Inflammatory macrophage (primary cell): ENCODE measurements at places on chromosomes 3 and 15.

DNA sequence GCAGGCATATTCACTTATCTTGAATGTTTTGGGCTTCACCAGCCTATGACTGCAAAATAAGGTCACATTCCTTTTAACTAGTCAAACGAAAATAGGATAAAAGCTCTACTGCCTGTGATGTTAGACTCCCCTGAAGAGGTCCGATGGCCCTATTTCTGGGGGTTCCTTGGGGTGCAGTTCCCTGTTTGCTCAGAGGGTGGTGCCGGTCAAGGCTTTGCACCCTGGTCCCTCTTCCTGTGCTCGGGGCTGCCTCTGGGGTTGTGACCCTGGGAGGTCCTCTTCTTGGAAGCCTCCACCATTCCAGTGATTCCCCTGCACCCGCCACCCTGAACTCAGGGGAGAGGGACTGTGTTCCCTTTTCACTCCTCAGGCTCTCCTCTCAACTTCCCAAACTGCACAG is 86.7 kb upstream of the ANKRD34C start:
- DNase-seq = no peak

DNA sequence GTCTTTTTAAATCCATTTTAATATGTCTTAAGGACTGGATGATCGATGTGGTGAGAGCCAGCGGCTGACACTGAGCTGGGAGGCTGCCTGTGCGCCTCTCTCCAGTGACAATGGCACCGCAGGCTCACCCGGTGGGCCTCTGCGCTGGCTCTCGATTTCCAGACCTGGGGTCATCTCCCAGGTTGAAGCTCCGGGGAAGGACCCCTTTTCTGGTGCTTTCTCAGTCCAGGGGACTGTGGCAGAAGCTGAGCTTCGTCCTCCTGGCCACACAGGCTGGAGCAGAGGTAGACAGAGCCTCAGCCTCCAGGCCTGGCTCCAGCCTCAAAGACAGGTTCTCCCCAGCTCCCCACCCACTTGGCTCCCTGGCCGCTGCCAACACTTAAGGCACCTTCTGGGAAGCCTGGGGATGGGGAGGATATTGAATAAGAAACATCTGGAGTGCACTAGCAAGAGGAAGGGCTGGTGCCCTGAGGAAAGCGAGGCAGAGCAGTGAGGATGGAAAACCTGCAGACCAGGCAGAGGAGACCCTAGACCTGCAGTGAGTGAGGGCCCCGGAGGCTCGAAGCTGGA is 154.2 kb upstream of the SMAD3 start:
- no peak for DNase-seq

- no peak for DNase-seq
These were observed 47.9 kb upstream of the SAMMSON start for GRCh38 chr3:69951616-69952015.

DNA sequence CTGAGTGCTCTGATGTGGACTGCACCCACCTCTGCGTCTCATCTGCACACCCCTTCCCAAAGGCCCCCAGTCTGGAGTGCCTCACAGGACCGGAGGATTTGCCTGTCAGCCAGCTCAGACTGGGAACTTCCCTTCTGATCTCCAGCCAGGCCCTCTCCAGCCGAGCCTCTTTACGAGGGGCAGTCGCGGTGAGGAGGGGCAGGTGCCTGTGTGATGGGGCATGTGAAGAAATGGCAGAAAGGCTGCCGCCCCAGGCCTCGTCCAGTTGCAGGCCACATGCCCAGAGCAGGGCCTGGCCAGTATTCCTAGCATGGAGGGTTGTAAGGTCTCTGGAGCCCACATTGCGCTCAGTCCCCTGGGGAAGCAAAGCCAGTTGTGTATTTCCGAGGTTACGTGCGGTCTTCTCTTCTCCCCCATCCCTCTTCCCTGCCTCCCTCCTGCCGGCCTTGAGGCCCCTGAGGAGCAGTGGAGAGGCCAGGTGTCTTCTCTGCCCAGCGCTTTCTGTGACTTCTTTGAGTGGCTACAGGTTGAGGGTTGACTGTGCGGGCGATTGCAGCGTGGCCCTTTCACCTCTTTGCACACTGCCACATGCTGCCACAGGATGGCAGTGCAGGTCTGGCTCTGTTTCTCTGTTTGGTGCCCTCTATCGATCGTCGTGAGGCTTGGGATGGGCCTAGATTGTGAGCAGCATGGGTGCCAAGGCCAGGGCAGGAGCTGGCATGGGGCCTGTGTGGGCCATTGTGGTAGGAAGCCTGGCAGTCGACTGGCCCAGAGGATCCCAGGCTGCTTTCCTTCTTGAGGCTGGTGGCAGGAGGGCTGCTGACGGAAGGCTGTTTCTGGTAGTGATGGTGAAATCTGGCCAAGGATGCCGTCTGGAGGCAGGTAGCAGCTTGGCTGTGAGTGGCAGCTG is 5.3 kb downstream of the CLK3 start:
- peak; percentile 82 for DNase-seq

DNA sequence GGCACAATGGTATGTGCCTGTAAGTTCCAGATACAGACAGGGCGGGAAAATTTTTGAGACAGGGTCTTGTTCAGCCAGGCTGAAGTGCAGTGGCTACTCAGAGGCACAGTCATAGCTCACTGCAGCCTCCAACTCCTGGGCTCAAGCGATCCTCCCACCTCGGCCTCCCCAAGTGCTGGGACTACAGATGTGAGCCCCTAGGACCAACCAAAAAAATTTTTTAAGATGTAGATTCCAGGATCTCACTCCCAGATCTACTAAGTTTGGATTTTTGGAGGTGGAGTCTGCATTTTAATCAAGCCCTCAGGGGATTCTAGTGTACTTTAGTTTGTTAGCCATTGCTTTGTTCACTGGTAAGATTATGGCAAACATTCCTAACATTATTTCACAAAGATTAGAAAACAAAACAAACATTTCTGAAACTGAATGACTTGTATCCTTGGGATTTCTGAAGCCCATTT is 2.7 kb downstream of the LIPH start:
- no peak for DNase-seq

- peak; percentile 70 for DNase-seq
These were observed 14.2 kb upstream of the SLC6A6 start for GRCh38 chr3:14388201-14388600.

GRCh38 chr3:111545349-111545748 is 3.4 kb downstream of the CD96 start:
- DNase-seq = no peak

GRCh38 chr15:47505712-47506328 is 211.5 kb upstream of the SEMA6D start:
- no peak for DNase-seq

DNA sequence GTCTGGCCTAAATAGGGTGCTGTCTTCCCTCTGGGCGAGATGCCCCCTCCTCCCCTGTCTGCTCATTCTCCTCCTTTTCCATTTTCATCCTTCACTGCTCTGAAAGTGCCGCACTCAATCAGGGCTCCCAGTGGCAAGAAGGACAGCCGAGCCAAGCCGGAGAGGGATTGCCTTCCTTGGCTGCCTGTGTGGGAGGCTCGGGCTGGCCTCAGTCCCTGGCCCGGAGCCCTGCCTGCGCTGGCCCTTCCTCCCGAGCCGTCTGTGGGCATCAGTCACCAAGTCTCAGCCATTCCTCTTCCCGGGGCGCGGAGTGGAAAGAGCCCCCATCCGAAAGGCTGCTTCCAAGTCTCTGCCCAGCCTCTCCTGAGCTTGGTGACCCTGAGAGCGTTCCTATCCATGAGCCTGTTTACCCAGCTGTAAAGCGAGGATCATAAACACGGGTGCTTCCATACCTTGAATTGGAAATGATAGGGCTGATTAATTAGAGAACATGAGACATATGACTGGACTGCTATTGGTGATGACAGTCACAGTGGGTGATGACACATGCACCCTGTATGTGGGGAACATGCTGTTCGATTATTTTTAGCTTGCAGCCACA is 59.1 kb upstream of the TLE3 start:
- DNase-seq = no peak

DNA sequence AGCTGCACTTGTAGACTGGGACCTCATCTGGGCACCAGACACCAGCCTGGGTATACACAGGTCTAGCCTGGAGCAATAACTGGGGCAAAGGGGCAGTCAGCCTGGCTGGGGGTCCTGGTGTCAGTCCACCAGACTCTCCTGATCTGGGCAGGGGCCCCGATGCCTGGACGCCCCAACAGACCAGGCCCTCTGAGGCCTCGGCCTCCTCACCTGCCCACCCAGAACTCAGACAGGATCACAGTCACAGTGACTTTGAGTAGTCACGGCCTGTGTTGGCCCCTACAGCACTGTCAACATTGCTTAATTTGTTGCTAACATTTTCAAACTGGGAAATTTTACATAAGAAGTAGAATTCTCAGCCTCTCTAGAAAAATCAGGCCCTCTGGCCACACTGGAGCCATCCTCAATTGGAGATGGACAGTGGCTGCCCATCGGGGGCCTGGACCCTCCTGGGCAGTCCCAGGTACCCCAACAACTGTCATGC is 5.8 kb downstream of the TWF2 start:
- no peak for DNase-seq

GRCh38 chr3:46667061-46667621 is 26.3 kb downstream of the ALS2CL start:
- no peak for DNase-seq

DNA sequence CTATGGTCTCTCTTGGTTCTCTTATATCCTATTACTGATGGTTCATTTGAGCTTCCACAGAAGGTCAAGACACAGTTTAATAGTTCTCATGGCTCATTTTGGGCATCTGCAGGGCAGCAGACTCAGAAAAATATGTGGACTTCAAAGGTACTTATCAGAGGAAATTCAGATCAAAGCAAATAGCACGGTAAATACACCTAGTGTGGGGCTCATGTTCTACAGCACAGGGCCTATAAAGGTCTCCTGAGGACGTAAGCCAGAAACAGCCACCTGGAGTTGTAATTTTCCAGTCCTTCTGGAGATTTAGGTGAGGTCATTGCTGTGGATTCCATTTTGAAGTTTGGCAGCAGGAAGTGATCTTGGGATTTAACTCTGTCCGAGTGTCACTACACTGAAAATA is 134.5 kb upstream of the SGO1 start:
- no peak for DNase-seq

DNA sequence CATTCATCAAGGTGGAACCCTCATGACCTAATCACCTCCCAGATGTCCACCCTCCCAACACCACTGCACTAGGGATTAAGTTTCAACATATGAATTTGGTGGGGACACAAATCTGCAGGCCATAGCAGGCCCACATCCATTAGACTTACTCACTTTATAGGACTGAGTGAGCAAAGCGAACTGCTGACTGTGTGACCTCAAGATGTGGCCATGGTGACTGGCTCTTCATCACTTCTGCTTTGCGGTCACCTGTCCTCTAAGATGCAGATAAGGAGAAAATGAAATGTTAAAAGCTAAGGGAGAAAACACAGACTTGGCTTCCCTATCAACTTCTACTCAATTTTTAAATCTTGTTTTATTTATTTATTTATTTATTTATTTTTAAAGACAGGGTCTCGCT is 14.5 kb upstream of the DCP1A start:
- DNase-seq = peak; percentile 18
